Common myeloid progenitor, CD34-positive (primary cell): ENCODE measurements at places on chromosomes 1 and 21.

GRCh38 chr21:25563361-25564116 lies 43.7 kb downstream of the MRPL39 start:
- H3K27me3 ChIP-seq: no peaks in the 10 kb centered on the region
- peaks cover 39% of the 10 kb centered on the region for H3K4me1 ChIP-seq
- peak; percentile 88 for DNase-seq

GRCh38 chr1:180235077-180235501 lies 5.0 kb downstream of the LHX4 start:
- no peak overlapping the region for H3K27ac ChIP-seq
- peaks cover 61% of the 10 kb centered on the region for H3K27me3 ChIP-seq
- no peaks in the 10 kb centered on the region for H3K36me3 ChIP-seq
- peak; percentile 22 for DNase-seq

GRCh38 chr1:43446881-43447835 lies 6.6 kb downstream of the HYI start:
- DNase-seq: no peak
- H3K36me3 ChIP-seq: peaks cover 21% of the 10 kb centered on the region
- no peaks in the 10 kb centered on the region for H3K4me1 ChIP-seq
- H3K27ac ChIP-seq: no peak overlapping the region
- H3K4me3 ChIP-seq: no peak overlapping the region

- H3K36me3 ChIP-seq: no peaks in the 10 kb centered on the region
- no peak overlapping the region for H3K27ac ChIP-seq
Observed at GRCh38 chr1:17742583-17742982, 12.6 kb upstream of the ACTL8 start.

DNA sequence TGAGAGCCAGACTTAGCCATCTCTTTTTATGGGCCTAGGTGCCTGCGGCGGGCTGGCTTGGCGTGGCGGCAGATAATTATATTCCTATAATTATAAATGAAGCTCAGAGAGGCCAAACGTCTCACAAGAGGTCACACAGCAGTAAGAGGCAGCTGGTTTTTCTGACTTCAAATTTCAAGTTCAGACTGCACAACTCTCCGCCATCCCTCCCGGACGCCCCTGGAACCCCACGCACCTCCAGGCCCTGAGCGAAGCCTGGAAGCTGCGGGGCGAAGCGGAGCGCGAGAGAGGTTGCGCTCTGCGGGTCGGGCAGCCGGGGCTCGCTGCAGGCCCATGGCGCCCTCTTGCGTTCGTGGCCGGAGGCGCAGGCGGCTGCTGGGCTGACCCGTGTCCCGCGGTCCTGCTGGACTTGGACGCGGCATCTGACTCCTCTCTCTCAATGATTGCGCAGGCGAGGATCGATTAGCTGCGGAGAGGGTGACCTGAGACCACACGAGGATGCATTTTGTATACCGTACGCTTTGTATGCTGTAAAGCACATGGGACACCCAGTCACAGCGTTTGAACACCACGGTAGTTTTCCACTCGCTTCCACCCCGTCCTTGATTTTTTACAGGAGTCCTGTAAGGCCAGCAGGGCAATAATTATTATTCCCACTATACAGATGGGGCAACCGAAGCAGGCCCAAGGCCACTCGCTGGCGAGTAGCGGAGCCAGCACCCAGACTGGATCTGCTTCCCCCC lies 272.7 kb downstream of the FOXD2 start:
- no peaks in the 10 kb centered on the region for H3K36me3 ChIP-seq
- peaks cover 97% of the 10 kb centered on the region for H3K27me3 ChIP-seq
- peaks cover 16% of the 10 kb centered on the region for H3K4me1 ChIP-seq
- H3K27ac ChIP-seq: no peak overlapping the region
- H3K4me3 ChIP-seq: no peak overlapping the region

GRCh38 chr1:73181190-73181540 lies 898.8 kb upstream of the NEGR1 start:
- H3K4me1 ChIP-seq: no peaks in the 10 kb centered on the region
- H3K27ac ChIP-seq: no peak overlapping the region
- no peaks in the 10 kb centered on the region for H3K27me3 ChIP-seq
- no peaks in the 10 kb centered on the region for H3K36me3 ChIP-seq

DNA sequence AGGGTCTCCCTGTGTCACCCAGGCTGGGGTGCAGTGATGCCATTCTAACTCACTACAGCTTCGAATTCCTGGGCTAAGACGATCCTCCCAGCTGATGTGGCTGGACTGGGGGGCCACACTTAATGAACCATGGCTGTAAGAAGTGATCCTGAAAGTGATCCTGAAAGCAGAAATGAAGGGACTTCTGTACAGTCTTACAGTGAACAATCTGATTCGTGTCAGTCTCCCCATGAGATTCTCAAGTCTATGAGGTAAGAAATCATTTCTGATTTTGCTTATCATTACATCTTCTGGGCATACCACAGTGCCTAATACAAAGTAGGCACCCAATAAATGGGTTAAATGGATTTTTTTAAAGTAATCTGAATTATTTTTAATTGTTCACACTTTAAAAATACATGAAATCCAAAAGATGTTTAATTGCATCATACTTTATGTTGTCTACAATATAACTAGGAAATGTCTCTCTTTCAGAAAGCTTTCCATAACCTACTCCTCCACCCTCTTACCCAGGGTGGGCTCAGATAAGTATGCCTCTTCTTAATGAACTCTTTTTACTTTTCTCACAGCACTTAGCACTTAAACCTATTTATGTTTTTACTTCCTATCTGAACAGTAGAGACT lies 21.5 kb downstream of the TUT4 start:
- no peaks in the 10 kb centered on the region for H3K27me3 ChIP-seq
- no peak overlapping the region for H3K4me3 ChIP-seq
- H3K4me1 ChIP-seq: no peaks in the 10 kb centered on the region
- H3K27ac ChIP-seq: no peak overlapping the region
- H3K36me3 ChIP-seq: peaks cover 9% of the 10 kb centered on the region
- DNase-seq: no peak

- no peaks in the 10 kb centered on the region for H3K4me1 ChIP-seq
- DNase-seq: no peak
- H3K27ac ChIP-seq: no peak overlapping the region
- H3K27me3 ChIP-seq: peaks cover 3% of the 10 kb centered on the region
- no peaks in the 10 kb centered on the region for H3K36me3 ChIP-seq
Observed at GRCh38 chr1:116690849-116691406, 23.4 kb upstream of the IGSF3 start.

DNA sequence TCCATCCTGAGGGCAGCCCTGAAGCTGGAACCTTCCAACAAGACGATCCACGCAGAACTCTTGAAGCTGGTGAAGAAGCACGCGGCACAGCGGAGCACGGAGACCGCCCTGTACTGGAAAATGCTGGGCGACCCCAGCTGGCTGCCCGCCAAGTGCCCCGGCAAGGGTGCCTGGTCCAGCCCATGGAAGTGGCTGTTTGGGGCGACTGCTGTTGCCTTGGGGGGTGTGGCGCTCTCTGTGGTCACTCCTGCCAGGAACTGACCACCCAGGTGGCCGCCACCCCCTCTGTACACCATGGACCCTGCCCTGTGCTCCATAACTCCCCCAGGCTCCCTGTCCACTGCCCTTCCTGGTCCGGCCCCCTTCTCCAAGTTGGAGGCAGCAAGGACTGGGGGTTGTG lies 90.8 kb downstream of the PPP1R12B start:
- no peak for DNase-seq
- H3K4me3 ChIP-seq: no peak overlapping the region
- no peak overlapping the region for H3K27ac ChIP-seq
- H3K36me3 ChIP-seq: peaks cover 12% of the 10 kb centered on the region

DNA sequence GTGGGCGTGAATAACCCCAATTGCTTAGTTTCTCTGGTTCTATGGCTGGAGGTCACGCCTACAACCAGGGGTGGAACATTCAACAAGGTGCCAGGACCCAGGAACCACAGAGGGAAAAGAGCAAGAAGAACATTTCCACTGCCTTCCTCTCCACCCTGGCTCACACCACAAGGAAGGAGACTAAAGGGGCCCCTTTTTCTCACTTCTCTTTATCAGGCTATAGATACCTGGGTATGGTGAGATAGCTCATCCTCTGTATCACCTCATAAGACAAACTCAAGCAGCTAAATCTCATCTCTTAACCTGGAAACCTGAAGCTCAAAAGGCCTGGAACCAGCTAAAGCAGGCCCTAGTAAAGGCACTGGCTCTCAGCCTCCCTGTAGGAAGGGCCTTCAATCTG lies 438.8 kb upstream of the OLFM3 start:
- H3K27me3 ChIP-seq: no peaks in the 10 kb centered on the region
- H3K4me1 ChIP-seq: no peaks in the 10 kb centered on the region
- H3K27ac ChIP-seq: no peak overlapping the region
- no peaks in the 10 kb centered on the region for H3K36me3 ChIP-seq
- H3K4me3 ChIP-seq: no peak overlapping the region
